ENCODE measurements at places on chromosomes 12 and 14. TPM values are rescaled to one million over a fixed set of nuclear protein-coding genes. Genes with fewer than 3 reads are reported as not detected.

- H3K4me3 ChIP-seq: no peak overlapping the region
- H3K27ac ChIP-seq: no peak overlapping the region
- H3K4me1 ChIP-seq: peaks cover 9% of the 10 kb centered on the region
- DNase-seq: no peak
- H3K27me3 ChIP-seq: no peaks in the 10 kb centered on the region
These were observed 169.0 kb downstream of the ZFP36L1 start for GRCh38 chr14:68623826-68624225.

The MSI1 gene
- total RNA-seq: not detected

DNA sequence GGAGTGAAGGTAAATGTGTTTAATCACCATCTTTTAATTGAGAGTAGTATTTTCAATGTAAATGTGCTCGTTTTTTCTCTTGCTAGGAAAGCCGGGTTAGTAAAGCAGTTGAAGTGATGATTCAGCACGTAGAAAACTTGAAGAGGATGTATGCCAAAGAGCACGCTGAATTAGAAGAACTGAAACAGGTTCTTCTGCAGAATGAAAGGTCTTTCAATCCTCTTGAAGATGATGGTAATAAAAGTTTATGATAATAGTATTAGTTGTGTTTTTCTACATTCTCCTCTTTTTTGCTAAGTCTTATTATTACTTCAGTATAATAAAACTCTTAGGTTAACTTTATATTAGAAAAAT, 93.9 kb downstream of the DNAI7 start:
- H3K27me3 ChIP-seq: peaks cover 4% of the 10 kb centered on the region
- H3K27ac ChIP-seq: no peak overlapping the region
- no peak overlapping the region for H3K4me3 ChIP-seq
- DNase-seq: no peak

DNA sequence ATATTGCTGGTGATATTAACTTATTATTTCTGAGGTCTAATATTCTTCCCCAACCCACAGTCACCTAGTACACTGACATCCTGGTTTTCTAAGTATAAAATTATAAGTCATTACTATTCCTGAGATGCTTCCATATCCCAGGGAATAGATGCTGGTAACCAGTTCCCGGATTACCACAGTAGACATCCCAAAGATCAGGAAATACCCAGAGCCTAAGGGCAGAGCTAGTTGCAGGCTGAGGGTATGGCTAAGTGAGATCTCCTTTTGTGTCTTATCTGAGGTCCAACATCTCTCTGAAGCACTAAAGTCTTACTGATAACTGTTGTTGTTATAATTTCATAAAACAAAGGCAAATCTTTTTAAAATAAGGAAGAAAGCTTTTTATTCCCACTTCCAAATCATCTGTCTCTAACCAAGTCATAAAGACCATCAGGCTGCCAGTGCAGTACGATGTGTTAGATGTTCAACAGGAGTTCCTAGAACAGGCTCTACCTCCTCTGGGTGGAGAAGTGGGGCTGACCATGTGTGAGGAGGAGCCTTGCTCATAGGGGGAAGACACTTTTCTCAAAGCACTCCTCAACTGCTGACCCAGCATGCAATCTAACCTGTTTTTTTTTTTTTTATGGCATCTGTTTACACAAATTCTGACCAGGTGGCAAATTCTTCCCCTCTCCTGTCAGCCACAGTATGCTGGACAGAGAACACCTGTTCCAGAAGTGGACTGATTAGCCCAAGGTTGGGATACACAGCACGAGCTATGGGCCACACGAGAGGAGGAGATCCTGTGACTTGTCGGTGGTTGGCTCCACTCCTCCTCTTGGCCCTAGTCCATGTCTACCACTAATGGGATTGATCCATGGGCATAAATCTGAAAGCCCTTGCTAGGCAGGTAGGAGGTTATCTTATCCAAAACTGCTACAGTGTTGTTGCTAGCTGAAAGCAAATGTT, 16.1 kb upstream of the GRIP1 start:
- no peak for DNase-seq
- no peaks in the 10 kb centered on the region for H3K36me3 ChIP-seq
- no peaks in the 10 kb centered on the region for H3K4me1 ChIP-seq
- no peak overlapping the region for H3K27ac ChIP-seq
- peaks cover 2% of the 10 kb centered on the region for H3K27me3 ChIP-seq

- no peak overlapping the region for H3K4me3 ChIP-seq
- peak; percentile 8 for DNase-seq
- no peaks in the 10 kb centered on the region for H3K27me3 ChIP-seq
- no peak overlapping the region for H3K27ac ChIP-seq
- H3K4me1 ChIP-seq: peaks cover 2% of the 10 kb centered on the region
These were observed 111.7 kb downstream of the KITLG start for GRCh38 chr12:88468581-88468980.

DNA sequence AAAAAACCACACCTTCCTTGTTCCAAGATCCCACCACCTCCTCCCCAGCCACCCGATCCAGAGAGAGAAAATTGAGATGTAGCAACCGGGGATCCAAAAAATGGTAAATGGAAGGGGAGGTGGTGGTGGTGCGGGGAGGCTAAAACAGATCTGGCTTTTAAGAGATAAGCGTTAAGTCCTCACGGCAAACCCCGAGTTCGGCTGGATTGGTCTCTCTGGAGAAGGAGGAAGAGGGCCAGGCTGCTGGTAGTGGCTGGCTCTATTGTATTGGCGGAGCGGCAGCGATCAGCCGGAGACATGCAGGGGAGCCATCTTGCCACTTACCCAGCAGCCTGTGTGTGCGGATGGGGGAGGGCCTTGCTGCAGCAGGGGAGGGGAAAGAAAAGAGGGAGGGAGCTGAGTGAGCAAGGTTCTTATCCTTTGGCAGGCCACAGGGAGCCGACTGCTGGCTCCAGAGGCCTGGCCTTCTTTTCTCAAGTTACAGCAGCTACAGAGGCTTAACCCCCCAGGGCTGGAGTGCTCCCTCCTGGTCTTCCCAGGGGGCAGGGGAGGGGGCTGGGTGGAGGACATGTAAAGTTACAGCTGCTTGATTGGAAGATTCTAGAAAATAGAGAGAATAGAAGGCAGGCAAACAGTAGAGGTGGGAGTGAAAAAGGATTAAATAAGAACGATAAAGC, 14.1 kb upstream of the CDH24 start:
- peaks cover 13% of the 10 kb centered on the region for H3K4me1 ChIP-seq
- peak overlapping the region; percentile 55 for H3K4me3 ChIP-seq
- no peaks in the 10 kb centered on the region for H3K27me3 ChIP-seq
- peaks cover 38% of the 10 kb centered on the region for H3K36me3 ChIP-seq
- H3K27ac ChIP-seq: peak overlapping the region; percentile 82
- peak; percentile 94 for DNase-seq

The ENDOU gene
- under 0.01 TPM for total RNA-seq

DNA sequence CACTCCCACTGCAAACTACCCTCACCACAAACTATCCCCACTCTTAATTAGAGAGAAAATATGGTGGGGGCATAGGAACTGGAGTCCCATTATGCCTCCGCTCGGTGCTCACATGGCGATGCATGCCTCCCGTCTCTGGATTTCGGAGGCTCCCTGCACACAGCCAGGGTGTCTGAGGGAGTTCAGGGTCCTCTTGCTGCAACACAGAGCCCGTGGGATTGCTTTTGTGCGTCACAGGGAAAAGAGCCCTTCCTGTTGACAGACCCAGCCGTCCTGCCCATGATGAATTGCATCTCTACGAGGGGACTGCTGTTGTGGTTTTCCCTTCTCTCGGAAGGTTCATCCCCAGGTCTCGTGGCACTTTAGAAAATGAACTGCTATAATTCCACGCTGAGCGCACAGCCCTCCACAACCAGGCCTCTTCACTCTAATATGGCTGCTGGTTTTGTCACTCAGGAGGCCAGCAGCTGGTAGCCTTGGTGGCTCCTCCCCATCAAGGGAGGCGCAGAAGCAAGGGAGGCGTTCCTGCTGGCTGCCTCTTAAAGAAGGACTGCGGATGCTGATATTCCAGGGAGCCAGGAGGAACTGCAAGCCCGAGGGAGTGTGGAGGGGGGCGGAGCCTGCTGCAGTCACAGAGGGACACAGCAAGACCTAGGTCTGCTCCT, 158.0 kb downstream of the KCNA5 start:
- no peaks in the 10 kb centered on the region for H3K36me3 ChIP-seq
- peak; percentile 54 for DNase-seq
- H3K4me3 ChIP-seq: no peak overlapping the region
- no peak overlapping the region for H3K27ac ChIP-seq
- no peaks in the 10 kb centered on the region for H3K27me3 ChIP-seq

The SLCO1B1 gene
- not detected for total RNA-seq

The ZBTB39 gene
- 5.2 TPM for total RNA-seq

The TAS2R20 gene
- total RNA-seq: 3.9 TPM
